Stimulated activated CD8-positive, alpha-beta memory T cell treated with anti-CD3 and anti-CD28 coated beads, Interleukin-15, amount 100 ng/mL, for 24 hours (primary cell): ENCODE measurements at places on chromosomes 13 and 19.

DNA sequence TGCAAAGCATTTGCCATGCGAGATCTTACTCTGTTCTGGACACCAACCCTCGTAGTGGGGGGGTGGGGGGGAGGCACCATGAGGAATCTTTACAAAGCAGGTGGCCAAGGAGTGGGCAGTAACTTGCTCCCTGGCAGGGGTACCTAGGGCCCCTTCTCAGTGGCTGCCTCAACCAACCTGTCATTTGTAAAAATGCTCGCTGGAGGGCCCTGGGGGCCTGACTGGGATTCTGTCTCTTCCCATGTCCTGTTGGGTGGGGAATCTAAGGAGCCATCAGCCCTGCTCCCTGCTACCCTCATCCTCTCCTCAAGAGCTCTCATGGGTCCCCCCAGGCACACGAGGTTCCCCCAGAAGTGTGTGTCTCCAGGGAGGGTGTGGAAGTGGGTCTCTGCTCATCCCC is 1.5 kb downstream of the KCNN1 start:
- DNase-seq = no peak

DNA sequence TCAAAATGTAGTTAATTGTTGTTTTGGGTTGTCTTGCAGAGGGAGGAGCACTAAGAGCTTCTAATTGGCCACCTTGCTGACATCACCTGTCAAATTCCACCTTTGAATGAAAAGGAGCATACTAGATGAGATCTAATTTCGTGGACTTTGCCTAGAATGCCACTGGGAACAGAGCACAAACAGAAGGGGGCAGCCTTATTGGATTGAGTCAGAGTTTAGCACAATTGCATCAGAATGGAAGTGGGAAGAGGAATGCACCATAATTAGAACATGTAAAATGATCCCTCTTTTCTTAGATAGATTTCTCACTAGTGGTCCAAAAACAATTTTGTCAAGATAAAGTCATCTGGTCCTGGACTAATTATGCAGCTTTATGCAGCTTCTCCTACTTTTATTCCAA is 1552.2 kb downstream of the PCDH9 start:
- DNase-seq = no peak

- no peak for DNase-seq
Measured at GRCh38 chr13:112184851-112185371, 118.0 kb downstream of the SOX1 start.

DNA sequence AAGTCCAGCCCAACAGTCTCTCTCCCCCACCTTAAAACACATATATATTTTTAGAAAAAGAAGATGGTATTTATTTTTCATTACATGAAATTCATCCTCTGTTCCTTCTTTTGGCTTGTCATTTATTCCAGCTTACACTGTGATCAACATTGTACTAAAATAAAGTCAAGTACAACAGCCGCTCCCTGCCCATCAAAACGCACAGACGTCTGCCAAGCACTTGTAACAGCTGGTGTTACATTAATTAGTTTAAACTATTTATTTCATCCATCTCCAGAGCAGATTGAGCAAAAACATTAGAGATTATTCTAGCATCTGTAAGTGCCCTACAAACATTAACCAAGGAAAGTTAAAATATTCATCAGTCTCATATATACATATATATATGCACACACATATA is 350.5 kb downstream of the DACH1 start:
- no peak for DNase-seq

DNA sequence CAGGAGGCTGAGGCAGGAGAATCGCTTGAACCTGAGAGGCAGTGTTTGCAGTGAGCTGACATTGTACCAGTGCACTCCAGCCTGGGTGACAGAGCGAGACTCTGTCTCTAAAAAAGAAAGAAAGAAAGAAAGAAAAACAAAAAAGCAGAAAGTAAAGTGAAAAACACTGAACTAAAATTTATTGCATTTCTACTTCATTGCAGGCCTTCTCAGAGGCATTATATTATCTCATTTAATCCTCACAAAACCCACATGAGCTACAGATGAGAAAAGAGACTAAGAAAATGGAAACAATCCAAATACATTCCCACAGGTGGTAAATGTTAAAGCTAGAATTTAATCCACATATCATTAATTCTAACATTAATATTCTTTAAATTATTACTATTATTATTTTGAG is 147.2 kb upstream of the FREM2 start:
- DNase-seq = no peak

DNA sequence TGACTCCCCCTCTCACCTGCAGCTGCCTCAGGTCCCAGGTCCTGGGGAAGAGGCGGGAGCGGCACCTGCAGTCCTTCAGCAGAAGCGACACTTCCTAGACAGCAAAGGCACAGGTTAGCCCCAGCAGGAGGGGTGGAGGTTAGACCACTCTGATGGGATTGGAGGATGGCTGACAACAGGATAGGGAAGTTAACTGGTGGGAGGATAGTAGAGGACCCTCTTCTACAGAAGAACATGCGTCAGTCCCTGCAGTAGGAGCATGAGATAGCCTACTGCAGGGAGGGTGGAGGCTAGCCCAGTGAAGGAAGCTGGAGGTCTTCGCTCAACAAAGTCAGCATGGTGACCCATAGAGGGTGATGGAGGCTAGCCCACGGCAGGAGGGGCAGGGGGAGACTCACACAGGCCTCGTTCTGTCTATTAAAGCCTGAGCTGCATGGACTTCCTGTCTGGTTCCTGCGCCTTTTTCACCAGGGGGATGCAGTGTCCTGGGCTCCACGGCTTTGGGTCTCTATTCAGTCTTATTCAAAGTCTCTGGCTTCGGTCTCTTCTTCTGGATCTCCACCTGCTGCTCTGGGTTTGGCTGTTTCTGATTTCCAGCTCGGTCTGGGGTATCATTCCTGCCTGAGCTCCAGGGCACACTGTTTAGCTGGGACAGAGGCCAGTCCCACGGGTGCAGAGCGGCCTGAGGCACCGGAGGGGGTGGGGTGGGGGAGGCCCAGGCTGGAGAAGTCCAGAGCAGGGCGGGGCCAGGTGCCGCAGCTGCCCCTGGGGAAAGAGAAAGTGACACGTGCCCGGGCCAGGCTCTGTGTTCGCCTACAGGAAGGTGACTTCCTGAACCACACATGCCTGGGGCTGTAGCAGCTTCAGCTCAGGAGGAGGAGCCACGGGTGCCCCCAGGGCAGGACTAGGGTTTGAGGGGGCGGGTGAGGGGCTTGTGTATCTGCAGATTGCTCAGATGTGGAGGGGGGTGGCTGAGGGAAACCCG is 7.3 kb downstream of the IFNL3 start:
- no peak for DNase-seq
